ENCODE measurements at places on chromosomes 2 and 18.

GRCh38 chr2:15645720-15646385, 54.2 kb downstream of the DDX1 start:
- no peak for DNase-seq

DNA sequence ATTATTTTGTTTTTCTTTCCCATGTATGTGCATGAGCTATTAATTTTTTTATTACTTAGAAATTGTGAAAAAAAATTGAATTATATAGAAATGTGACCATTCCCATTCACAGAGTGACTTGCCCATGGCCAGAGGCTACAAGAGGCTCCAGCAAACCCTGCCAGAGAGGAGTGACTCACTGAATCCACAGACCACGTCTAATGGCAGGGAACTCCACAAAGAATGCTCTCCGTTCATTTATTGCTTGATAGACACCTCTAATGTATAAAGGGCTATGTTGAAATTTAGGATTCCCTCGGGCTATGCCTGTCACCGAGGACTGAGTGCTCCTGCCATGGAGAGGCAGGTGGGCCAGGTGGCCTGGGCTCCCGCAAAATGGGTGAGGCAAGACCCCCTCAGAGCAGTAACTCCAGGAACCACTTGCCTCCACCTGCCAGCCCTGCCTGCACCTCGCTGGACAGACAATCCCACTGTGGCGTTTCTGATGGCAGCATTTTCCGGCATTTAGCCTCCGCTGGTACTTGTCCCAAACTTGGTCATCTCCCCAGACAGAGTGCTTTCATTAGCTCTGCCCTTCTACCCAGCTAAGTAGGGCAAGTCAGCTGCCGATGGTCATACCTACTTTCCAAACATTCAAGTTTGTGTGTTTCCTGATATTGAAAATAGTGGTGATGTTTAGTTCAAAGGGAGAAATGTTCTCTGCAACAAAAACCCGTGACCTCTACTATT, 200.3 kb downstream of the PRKCE start:
- DNase-seq = no peak

DNA sequence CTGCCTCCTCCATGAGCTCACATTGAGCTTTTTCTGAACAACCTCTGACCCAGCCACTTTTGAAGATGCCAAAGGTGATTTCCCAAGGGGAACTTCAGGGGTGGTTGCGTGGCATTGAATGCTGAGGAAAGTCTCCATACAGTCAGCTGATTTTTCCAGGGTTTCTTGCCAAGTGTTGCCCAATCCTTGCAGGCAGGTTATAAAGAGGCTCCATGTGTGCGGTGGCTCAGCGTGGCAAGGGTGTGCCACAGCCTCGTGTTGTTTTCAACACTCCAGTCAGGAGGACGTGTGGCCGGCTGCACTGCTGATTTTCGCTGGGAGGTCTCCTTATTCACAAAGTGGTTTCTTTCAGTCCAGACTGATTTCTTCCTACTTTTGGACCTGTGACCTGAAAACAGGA, 81.4 kb upstream of the GATA6 start:
- DNase-seq = no peak

- DNase-seq = no peak
Measured at GRCh38 chr2:204628926-204629712, 83.8 kb downstream of the PARD3B start.

GRCh38 chr2:140401056-140401455, 1620.9 kb upstream of the NXPH2 start:
- no peak for DNase-seq

GRCh38 chr18:50080932-50081560, 113.9 kb downstream of the MYO5B start:
- no peak for DNase-seq

DNA sequence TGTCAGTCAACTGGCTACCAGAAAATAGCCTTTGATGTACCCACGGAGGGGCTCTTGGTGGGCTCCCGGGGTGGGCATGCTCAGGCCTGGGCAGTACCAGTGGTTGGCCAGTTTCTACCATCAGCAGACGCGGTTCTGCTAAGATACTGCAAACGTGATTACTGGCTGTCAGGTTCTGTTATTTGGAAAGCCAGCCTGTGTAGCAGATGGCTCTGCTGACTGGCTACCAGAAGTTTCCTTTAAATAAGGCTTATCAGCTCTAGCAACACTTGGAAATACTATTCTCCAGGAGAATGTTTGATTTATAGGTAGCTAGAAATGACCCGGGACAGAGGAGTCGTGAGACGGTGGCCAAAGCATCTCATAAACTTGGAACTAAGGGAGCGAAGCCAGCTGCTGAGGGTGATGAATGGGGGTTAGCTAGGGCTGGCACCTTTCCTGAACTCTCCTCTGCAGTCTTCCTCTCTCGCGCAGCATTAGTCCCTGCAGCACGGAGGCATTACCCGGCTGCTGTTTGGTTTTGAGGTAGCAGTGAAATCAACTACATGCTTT, 171.9 kb downstream of the AGAP1 start:
- no peak for DNase-seq
